NCI-H1436 (cell line): ENCODE measurements at places on chromosomes 6 and 20.
A peak's percentile ranks its signal among the peaks of the same experiment; 100 is the strongest.

DNA sequence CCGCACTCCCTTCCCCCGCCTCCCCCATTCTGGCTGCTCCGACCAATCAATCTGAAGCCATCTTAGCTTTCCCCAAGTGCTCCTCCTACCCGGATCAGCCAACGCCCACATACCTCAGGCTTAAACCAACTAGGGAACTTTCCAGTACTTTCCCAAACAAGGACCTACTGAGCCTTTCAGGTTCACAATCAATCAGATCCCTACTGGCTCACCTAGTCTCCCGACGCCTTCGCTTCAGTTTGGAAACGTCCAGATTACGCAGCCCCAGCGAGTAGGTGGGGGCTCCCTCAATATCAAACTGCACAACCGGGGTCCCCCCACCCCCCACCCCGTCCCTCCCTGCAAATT lies 432 bp downstream of the HSPA1L start:
- peak; percentile 86 for DNase-seq

- DNase-seq: no peak
Measured at GRCh38 chr6:132114201-132114825, 163.1 kb upstream of the CCN2 start.

DNA sequence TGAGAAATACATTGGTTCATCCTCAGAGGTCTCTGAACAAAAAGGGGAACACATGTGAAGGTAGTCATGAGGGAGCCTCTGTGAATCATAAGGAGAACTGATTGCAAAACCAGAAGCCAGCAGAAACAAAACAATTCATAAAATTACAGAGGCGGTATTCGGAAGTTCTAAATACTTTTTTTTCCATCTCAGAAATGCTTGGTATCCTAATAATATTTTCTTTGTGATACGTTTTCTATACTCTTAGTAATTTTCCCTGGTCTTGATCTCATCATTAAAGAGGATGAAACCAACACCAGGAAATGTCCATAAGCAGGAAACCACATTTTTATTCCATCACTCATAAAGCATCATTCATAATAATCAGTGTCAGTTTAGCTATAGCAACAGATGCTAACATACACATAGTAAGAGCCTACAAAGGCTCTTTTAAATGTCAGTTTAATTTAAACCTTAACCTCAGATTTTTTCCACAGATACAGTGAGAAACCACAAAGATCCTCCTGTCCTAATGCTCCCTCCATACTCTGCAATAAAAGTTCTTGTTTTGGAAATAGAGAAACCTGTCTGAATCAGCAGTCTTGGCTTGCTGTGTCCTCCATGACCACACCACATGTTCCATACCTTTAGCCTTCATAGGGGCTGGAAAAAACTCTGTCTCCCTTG lies 29.2 kb downstream of the SGK1 start:
- DNase-seq: no peak

DNA sequence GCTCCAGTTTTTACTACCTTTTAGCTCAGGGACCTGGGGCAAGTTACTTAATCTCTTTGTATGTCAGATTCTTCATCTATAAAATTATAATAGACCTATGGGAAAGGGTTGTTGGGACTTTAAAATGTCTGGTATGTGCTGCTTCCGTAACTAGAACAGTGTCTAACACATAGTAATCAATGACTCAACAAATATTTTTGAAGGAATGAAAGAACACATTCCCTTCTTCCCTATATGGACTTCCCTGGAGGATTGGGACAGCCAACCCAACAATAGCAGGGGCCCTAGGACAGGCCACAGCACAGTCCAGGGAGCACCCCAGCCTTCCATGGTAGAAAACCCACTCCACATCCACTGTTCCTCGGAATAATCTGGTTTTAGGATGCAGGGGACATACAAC lies 50.7 kb upstream of the TPD52L1 start:
- DNase-seq: no peak

DNA sequence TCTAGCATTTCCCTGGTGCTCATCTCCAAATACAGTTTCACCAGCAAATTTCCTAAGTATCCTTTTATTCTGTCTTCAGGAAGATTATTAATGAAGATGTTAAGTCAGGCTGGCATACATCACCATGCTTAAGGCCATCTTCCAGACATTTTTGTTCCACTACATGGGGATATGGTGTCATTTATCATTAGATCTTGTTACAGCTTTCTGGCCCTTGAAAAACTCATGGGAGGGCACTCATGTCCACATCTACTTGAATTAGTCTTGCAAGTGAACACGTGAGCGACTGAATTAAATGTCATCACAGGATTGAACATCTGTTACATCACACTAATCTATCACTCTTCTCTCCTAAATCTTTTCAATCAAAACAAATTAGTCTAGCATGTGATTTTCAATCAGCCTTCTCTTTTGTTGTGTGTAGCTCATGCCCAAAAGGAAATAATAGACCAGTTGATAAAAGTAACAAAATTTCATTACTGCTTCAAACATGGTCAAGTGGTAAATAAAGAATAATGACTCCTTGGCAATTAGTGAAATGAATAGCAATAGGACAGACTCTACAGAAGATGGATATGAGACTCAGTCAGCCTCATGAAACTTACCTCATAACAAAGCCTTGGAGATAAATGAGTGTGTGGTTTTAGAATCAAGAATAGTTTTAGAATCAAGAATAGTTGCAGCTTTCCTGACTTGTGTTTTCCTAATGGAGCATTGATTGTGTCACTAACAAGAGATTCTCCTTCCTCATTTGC lies 80.5 kb downstream of the MTFR2 start:
- DNase-seq: no peak

DNA sequence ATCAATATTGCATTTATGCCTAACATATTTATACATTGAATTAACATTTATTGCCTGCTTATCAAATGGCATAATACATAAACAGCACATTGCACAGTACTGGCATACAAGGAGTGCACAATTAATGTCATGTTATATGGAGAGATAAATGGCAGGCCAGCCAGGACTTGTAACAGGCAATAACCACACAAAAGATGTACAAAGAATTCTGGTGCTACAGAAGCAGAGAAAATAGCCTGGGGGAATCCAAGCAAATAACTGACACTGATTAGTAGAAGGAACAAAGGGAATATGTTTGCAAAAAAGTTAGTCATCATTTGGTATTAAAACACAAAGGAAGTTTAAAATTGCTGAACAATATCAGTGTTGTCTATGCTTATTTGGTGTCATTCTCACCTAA lies 27.3 kb downstream of the COL21A1 start:
- no peak for DNase-seq

DNA sequence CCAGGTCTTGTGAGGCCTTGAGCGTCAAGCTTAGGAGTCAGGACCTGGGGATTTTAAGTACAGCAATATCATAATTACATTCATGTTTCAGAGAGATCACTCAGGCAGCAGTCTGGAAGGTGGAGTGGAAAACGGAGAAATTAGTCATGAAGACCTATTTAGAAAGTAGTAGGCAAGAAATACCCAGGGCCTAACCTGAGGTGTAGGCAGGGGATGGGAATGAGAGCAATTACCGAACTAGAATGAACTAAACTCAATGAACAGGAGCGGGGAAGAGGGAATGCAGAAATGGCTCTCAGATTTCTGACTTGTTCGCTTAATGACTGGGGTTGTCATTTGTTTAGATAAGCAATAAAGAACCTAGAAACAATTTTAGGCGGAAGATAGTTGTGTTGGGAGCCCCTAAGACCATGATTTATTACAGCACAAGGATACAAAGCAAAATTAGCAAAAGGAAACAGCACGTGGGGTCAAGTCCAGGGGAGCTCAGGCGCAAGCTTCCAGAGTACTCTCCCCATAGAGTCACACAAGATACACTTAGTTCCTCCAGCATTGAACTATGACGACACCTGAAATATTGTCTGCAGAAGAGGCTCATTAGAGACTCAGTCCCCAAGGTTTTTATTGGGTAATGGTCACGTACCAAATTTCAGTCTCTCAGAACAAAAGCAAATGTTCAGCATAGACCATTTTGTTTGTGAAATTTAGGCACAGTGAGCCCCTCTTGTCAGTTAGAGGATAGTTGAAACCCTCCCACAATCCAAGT lies 178.8 kb upstream of the AKAP12 start:
- DNase-seq: no peak

GRCh38 chr6:3041606-3042005 lies 26.7 kb upstream of the RIPK1 start:
- no peak for DNase-seq

DNA sequence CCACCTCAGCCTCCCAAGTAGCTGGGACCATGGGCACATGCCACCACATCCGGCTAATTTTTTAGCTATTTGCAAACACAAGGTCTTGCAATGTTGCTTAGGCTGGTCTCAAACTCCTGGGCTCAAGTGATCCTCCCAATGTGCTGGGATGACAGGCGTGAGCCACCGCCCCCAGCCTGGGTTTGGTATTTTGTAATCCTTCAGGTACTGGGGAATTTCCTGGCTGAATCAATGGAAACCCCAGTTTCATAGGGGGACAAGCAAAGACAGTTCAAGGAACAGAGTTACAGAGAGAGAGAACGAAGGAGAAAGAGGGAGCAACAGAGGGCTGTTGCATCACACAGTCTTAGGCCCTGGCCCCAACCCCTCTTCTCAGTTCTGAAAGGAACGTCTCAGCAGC lies 35.7 kb downstream of the RAB44 start:
- no peak for DNase-seq

DNA sequence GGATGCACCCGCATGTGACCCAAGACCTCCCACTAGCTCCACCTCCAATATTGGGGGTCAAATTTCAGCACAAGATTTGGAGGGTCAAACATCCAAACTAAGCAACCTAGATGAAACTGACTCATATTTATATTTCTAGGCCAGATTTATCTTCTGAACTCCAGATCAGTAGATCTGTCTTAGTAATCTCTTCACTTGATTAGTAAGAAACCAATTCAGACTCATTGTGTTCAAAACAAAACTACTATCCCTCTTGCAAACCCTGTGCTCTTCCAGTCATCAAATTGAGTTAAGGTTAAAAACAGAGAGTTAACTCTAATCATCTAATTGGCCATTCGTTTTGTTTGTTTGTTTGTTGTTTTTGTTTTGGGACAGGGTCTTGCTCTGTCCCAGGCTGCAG lies 43.3 kb downstream of the MKKS start:
- DNase-seq: no peak

- no peak for DNase-seq
Measured at GRCh38 chr20:7516621-7517111, 423.6 kb downstream of the HAO1 start.

GRCh38 chr6:32627831-32628230 lies 9.4 kb upstream of the HLA-DQA1 start:
- DNase-seq: no peak

DNA sequence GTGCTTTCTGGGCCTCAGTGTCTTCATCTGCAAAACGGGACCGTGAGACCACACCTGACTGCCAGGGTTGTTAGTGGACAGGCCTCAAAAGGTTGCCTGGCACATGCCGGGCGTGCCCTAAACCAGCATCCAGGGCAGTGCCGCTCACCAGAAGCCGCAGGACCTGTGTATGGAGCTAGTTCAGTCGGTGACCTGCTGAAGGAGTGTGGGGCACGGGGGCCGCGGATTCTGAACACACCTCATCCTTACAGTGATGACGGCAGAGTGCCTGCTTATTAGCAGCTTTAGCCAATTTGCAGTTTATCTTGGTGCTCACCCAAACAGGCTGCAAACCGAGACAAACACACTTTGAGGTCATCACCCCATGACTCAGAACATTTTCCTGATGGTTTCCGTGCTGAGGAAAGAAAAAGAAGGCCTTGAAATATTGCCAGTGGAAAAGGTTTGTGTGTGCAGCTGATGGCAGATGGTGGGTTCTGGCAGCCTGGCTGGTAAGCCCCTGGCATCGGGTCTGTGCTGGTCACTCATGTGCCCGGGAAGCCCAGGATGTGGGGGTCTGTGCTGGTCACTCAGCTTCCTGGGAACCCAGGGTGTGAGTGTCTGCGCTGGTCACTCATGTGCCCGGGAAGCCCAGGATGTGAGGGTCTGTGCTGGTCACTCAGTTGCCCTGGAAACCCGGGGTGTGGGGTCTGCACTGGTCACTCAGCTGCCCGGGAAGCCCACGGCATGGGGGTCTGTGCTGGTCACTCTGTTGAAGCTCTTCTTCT lies 153.8 kb downstream of the ERMARD start:
- DNase-seq: no peak

DNA sequence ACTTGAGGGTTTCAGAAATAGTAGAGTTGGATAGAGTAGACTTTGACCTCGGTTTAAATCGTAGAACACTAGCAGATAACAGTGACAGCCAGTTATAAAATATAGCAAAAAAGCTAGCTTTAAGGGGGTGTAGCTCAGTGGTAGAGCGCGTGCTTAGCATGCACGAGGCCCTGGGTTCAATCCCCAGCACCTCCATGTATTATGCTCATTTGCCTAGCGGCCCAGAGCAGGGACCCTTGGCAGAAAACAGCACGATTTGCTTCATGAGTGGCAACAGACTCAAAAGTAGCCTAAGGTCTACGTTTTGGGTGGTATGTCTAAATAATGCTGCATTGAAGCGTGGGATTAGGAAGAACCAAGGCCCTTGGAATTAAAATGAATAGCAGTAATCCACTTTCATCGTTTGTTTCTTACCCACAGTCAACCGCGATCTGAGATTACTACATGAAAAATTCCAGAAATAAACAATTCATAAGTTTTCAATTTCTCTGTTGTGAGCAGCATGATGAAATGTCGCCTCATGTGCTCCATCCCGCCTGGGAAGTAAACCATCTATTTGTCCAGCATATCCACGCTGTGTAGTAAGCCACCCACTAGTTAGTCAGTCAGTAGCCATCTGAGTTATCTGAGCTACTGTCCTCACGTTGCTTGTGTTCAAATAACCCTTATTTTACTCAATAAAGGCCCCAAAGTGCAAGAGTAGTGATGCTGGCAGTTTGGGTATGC lies 184.9 kb downstream of the GPX5 start:
- DNase-seq: no peak

DNA sequence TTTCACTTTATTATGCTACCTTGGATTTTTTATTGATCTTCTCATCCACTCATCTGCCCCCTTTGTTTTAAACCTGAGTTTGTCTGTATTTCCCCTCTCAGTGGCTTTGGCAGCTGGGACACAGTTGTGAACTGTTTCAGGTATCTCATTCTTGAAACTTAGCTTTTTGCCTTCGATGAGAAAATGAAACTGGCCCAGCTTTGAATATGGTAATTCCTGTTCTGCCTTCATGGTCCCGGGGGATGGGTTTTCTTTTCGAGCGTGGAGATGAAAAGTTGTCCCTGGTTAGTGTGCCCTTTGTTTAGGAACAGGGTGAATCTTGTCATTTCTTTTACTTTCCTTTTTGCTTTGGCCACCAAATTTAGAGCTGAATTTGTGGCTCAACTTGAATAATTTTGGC lies 25.6 kb downstream of the DHX35 start:
- DNase-seq: no peak

GRCh38 chr6:139710556-139710955 lies 336.1 kb upstream of the CITED2 start:
- no peak for DNase-seq

DNA sequence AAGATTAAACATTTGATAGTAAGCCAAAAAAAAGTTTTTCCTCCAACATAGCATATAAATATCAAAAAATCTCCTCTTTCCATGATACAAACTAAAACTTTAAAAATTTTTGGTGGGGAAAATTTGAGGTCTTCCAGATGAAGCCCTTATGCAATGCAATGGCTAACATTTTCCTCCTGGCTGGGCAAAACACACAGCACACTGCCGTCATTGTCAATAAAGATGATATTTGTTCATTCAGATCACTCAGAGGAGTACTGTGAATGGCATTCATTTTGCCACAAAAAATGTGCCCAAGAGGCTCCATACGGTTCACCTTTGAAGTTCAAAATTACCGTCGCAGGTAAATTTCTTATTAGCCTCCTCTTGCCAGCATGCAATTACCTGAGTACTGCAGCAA lies 33.9 kb upstream of the FBXO9 start:
- DNase-seq: no peak

- DNase-seq: peak; percentile 53
Measured at GRCh38 chr6:161168281-161168891, 105.5 kb downstream of the AGPAT4 start.
